SK-N-SH (cell line): ENCODE measurements at places on chromosomes 13 and 19.

DNA sequence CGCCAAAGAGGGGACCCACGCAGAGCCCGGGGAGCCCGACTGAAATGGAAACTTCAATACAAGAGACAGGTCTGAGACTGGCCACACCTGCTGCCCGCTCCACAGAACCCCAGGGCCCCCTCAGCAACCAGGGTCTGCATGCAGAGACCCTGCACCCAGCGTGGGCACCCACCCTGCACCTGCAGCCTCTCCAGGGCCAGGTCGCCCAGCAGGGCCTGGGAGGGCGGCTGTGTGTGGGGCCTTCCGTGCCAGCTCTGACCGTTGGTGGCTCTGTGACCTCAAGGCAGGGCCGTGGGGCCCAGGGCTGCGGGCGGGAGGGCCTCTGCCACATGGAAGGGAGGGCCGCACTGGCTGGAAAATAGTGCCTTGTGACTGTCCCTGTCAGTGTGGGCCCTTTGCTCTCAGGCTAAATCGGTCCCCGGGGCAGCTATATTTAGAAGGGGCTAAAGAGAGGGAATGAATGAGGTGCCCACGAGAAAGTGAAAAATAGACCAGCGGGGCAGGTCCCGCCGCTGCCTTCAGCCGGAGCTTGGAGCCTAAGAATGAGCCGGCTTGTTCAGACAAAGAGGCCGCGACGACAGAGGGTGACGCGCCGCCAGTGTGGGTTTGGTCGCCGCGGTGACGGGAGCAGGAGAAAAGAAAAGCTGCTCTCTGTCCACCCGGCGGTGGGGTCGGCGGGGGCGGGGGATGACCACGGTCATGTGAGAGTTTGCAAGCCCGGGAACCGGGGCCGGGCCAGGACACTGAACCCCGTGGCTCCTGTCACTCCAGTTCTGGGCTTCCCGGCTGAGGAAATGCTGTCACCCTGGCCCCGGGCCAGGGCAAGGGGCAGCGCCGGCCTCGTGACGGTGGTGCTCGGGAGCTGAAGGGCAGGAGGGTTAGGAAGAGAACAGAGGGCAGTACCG is 70.5 kb downstream of the GADD45B start:
- no peaks in the 10 kb centered on the region for H3K36me3 ChIP-seq
- no peak overlapping the region for H3K27ac ChIP-seq
- peaks cover 32% of the 10 kb centered on the region for H3K4me1 ChIP-seq

GRCh38 chr13:45950386-45951000 is 98.9 kb upstream of the SIAH3 start:
- no peaks in the 10 kb centered on the region for H3K27me3 ChIP-seq
- no peak overlapping the region for H3K27ac ChIP-seq
- DNase-seq, result no peak
- H3K4me3 ChIP-seq, result no peak overlapping the region
- H3K4me1 ChIP-seq, result no peaks in the 10 kb centered on the region

DNA sequence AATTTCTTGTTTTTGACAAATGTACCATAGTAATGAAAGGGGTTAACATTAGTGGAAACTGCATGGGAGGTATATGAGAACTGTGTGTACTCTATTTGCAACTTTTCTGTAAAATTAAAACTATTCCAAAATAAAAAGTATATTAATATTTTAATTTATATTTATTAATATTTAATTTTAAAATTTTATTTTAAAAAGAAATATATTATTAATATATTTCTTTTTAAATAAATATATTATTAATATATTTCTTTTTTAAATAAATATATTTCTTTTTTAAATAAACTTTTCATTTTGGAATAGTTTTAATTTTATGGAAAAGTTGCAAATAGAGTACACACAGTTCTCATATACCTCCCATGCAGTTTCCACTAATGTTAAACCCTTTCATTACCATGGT is 101.1 kb upstream of the SLC7A1 start:
- no peak overlapping the region for H3K4me3 ChIP-seq
- H3K36me3 ChIP-seq, result no peaks in the 10 kb centered on the region
- H3K4me1 ChIP-seq, result no peaks in the 10 kb centered on the region
- no peaks in the 10 kb centered on the region for H3K27me3 ChIP-seq
- no peak overlapping the region for H3K27ac ChIP-seq
- no peak for DNase-seq

DNA sequence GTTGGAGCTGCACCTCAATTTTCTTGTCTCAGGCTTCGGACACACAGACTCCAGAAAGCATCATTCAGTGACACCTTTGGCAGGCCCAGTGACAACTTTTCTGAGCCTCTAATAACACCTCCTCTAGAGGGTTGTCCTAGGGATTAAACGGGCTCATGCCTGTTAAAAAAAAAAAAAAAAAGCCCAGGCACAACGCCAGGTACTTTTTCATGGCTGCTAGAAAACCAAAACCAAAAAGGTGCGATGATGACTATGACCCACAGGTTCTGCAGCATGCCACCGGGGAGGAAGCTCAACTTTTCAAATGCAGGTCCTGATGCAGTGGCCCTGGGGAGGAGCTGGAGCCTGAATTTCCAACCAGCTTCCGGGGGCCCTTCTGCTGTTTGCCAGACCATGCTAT is 184.2 kb downstream of the ABCC4 start:
- H3K27me3 ChIP-seq, result no peaks in the 10 kb centered on the region
- no peak overlapping the region for H3K27ac ChIP-seq
- H3K4me1 ChIP-seq, result peaks cover 6% of the 10 kb centered on the region; the same call in 1 of the 2 replicates

- no peaks in the 10 kb centered on the region for H3K27me3 ChIP-seq
- DNase-seq, result no peak
- no peaks in the 10 kb centered on the region for H3K36me3 ChIP-seq
- no peaks in the 10 kb centered on the region for H3K4me1 ChIP-seq
- no peak overlapping the region for H3K27ac ChIP-seq
- H3K4me3 ChIP-seq, result no peak overlapping the region
These were observed 30.8 kb upstream of the PEPD start for GRCh38 chr19:33552191-33552927.

GRCh38 chr13:43058318-43058674 is 34.9 kb downstream of the DNAJC15 start:
- no peaks in the 10 kb centered on the region for H3K27me3 ChIP-seq
- H3K36me3 ChIP-seq, result no peaks in the 10 kb centered on the region
- no peak overlapping the region for H3K27ac ChIP-seq
- no peak for DNase-seq

DNA sequence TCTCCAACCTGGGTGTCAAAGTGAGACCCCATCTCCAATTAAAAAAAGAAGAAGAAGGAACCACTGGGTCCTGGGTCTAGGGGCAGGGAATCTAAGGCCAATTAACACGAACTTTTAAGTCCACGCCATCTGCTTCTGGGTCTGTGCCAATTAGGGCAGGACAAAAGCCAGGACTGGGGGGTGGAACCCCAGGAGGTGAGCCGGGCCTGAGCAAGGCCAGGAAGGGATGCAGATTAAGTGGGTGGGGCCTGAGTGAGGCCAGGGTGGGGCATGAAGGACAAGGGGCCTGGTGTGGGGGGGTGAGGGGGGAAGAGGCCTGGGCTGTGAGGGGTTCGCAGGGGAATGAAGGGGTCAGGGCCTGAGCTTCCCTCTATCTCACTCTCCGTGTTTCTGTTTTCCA is 26.3 kb upstream of the ZNF83 start:
- H3K36me3 ChIP-seq, result peaks cover 22% of the 10 kb centered on the region
- DNase-seq, result peak; percentile 15
- no peaks in the 10 kb centered on the region for H3K27me3 ChIP-seq

- peak overlapping the region; percentile 12; the same call in 1 of the 2 replicates for H3K27ac ChIP-seq
- no peak for DNase-seq
- H3K4me3 ChIP-seq, result no peak overlapping the region
These were observed 25.0 kb downstream of the LRCH1 start for GRCh38 chr13:46577696-46578589.

DNA sequence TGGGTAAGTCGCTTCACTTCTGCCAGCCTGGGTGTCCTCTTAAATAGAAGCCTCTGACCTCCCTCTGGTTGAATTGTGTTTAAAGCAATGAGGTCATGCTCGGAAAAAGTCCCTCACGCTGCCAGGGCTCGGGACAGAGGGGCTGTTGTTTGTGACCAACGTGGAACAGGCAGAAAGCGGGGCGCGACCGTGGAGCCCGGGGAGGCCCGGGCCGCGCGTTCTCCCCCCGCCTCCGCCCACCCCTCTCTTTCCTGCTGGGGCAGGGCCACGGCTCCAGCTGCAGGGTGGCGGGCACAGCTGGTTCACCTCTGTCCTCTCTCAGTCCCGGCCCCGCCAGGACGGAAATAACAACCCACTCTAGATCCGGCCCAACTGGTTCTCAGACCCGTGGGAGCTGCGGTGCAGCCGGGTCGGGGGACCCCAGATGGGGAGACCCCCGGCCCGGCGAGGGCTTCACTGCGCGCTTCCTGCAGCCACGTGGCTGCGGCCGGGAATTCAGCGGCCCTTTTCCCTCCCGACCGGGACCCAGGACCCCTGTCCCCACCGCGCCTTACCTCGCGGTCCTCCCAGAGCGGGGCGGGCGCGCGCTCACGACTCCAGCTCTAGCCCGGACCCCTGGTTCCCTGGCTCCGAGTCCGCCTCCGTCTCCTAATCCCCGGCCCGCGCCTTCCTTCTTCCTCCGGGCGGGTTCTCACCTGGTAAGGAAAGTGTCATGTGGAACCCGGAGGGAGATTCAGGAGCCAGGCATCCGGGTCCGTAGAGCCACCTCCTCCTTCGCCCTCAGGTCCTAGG is 1.9 kb downstream of the CDC42EP5 start:
- no peak for DNase-seq
- no peaks in the 10 kb centered on the region for H3K36me3 ChIP-seq
- no peak overlapping the region for H3K27ac ChIP-seq
- peak overlapping the region; percentile 29; the same call in 1 of the 2 replicates for H3K4me3 ChIP-seq
- no peaks in the 10 kb centered on the region; the same call in 1 of the 2 replicates for H3K4me1 ChIP-seq

- no peaks in the 10 kb centered on the region for H3K36me3 ChIP-seq
- DNase-seq, result no peak
- no peaks in the 10 kb centered on the region for H3K27me3 ChIP-seq
- H3K4me1 ChIP-seq, result no peaks in the 10 kb centered on the region
- H3K4me3 ChIP-seq, result no peak overlapping the region
These were observed 14.2 kb upstream of the SEMA6B start for GRCh38 chr19:4573682-4574081.

DNA sequence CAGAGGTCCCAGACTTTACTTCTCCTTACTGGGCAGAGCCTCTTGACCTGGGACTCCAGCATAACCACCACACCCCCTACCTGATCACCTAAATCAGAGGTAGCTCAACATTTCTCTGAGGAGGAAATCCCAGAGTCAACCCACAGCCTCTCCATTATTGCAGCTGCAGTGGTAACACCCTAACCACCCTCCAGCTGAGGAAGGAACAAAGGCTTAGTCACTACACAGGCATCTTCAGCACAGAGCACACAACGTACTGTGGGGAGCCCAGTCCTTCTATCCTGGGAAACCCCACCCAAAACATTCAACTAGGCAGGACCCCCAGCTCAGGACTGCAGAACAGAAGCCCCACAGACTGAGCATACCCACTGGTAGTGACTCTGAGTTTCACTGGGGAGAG is 824.7 kb upstream of the SLITRK5 start:
- H3K36me3 ChIP-seq, result no peaks in the 10 kb centered on the region
- no peaks in the 10 kb centered on the region for H3K27me3 ChIP-seq
- H3K4me3 ChIP-seq, result no peak overlapping the region
- no peak for DNase-seq
- H3K4me1 ChIP-seq, result no peaks in the 10 kb centered on the region

- no peaks in the 10 kb centered on the region for H3K27me3 ChIP-seq
- no peaks in the 10 kb centered on the region for H3K36me3 ChIP-seq
- H3K4me3 ChIP-seq, result no peak overlapping the region
- no peak for DNase-seq
- H3K4me1 ChIP-seq, result no peaks in the 10 kb centered on the region
These were observed 77.0 kb downstream of the TM9SF2 start for GRCh38 chr13:99577934-99578917.

DNA sequence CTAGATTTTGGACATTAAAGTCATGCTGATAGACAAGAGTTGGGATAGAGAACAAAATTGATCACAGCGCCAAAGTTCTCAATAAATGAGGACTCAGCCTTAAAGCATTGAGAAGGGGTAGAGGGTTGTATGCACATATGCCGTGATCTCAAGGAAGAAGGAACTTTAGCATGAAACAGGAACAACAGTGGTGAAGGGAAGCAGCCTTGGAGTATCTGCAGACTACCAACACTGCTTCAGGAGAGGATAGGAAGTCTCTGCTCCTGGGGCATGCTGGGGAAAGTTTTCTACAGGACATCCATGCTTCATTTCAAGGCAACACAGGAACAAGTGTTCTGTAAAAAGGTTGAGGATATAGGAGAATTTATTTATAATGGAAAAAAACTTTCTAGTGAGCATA is 111.9 kb upstream of the MLNR start:
- no peak for DNase-seq
- H3K4me3 ChIP-seq, result no peak overlapping the region

DNA sequence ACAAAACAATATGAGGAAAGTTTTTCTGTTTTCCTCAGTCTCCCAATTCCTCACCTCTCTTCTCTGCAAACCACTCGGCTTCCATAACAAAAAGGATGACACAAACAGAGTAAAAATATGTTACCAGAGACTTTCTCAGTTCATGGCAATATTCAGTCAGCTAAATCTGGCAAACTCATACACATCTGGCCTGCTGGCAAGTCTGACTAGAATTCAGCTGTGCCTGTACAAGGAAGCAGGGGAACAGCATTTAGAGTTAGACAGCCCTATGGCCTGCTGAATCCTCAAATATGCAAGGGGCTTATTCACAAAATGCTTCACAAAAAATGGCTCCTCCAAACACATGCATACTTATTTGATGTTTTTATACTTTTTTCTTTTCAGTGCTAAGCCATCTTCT is 227.8 kb downstream of the ENOX1 start:
- no peaks in the 10 kb centered on the region for H3K36me3 ChIP-seq
- no peak for DNase-seq
- no peak overlapping the region for H3K27ac ChIP-seq
- no peak overlapping the region for H3K4me3 ChIP-seq
- no peaks in the 10 kb centered on the region for H3K4me1 ChIP-seq

- H3K27ac ChIP-seq, result no peak overlapping the region
- peaks cover 26% of the 10 kb centered on the region; the same call in 1 of the 2 replicates for H3K27me3 ChIP-seq
- H3K4me3 ChIP-seq, result no peak overlapping the region
- H3K4me1 ChIP-seq, result no peaks in the 10 kb centered on the region; the same call in 1 of the 2 replicates
- H3K36me3 ChIP-seq, result no peaks in the 10 kb centered on the region
These were observed 22.7 kb downstream of the HPN start for GRCh38 chr19:35063940-35064818.

DNA sequence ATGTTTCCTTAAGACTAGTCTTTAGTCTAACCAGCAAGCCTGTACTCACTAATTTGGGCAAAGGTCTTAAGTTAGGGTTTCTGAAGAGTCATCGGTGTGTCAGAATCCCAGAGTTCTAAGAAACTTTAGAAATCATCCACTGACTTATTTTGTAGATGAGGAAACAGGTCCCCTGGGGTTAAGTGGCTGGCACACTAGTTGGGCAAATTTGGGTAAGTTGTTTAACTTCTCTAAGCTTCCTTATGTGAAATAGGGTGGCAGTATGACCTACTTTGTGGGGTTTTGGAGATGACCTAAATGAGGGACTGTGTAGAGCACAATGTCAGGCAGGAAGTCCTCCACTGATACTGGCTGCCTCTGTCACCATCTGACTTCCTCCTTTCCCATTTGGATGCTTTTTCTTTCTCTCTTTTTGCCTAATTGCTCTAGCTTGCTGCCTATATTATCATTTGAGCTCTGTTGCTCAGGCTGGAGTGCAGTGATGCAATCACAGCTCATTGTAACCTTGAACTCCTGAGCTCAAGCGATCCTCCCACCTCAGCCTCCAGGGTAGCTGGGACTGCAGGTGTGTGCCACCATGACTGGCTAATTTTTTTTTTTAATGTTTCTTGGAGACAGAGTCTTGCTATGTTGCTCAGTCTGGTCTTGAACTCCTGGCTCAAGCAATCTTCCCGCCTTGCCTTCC is 2.3 kb downstream of the ADGRE3 start:
- H3K27ac ChIP-seq, result no peak overlapping the region
- H3K27me3 ChIP-seq, result peaks cover 33% of the 10 kb centered on the region; the same call in 1 of the 2 replicates
- no peak overlapping the region for H3K4me3 ChIP-seq
- H3K36me3 ChIP-seq, result no peaks in the 10 kb centered on the region
